ENCODE measurements at places on chromosomes 5 and 9.

DNA sequence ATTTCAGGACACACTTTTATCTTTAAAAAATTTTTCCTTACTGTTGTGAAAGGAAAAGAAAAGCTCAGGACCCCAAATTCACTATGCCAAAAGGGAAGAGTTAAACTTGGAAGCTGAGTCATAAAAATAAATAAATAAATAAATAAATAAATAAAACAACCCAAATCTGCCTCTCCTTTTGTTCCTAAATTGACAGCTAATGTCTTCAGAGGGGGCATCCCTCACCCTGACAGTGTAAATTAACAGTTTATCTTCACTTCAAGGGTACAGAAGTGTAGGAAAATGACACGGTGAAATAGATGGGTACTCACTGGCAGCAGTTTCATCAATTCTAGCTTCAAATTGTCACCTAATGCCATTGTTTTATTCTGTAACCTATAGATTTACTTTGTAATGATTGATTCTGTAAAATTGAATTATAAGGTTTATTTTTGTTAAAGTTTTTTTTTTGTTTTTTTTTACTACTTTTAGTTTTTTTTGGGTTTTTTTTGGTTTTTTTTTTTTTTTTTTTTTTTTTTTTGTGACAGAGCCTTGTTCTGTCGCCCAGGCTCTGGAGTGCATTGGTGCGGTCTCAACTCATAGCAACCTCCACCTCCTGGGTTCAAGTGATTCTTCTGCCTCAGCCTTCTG, 18.5 kb upstream of the ANXA1 start:
- H3K27me3 ChIP-seq: no peaks in the 10 kb centered on the region
- DNase-seq: no peak
- no peak overlapping the region for H3K27ac ChIP-seq
- no peaks in the 10 kb centered on the region for H3K4me1 ChIP-seq
- H3K36me3 ChIP-seq: no peaks in the 10 kb centered on the region

GRCh38 chr5:75049456-75050351, 2.7 kb downstream of the GCNT4 start:
- H3K27ac ChIP-seq: no peak overlapping the region
- H3K27me3 ChIP-seq: no peaks in the 10 kb centered on the region
- DNase-seq: peak; percentile 84
- peaks cover 5% of the 10 kb centered on the region for H3K36me3 ChIP-seq
- H3K4me1 ChIP-seq: peaks cover 9% of the 10 kb centered on the region

DNA sequence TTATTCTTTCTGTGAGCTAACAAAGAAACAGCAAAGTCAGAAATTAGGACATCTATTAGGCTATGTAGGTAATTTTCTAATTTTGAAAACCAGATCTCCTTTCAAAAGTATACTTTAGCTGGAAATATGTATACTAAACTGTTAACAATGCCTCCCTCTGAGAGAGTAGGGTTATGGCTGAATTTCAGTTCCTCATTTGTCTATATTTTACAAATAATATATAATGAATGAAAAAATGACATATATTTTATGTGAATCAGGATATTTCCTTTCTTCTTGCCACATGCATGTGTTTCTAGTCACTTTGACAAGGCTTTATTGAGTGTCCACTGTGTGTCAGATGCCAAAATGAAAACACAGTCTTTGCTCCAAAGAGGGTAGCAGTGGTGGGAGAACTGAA, 15.4 kb downstream of the HACD4 start:
- peaks cover 2% of the 10 kb centered on the region for H3K4me1 ChIP-seq
- H3K27ac ChIP-seq: no peak overlapping the region
- H3K36me3 ChIP-seq: no peaks in the 10 kb centered on the region
- DNase-seq: no peak

- H3K36me3 ChIP-seq: no peaks in the 10 kb centered on the region
- peaks cover 1% of the 10 kb centered on the region for H3K4me1 ChIP-seq
- no peaks in the 10 kb centered on the region for H3K27me3 ChIP-seq
- no peak overlapping the region for H3K4me3 ChIP-seq
- no peak for DNase-seq
- no peak overlapping the region for H3K27ac ChIP-seq
These were observed 696.5 kb downstream of the EFNA5 start for GRCh38 chr5:106974272-106974671.

GRCh38 chr5:67409126-67409777, 212.7 kb upstream of the CD180 start:
- H3K4me3 ChIP-seq: no peak overlapping the region
- H3K4me1 ChIP-seq: no peaks in the 10 kb centered on the region
- DNase-seq: no peak
- H3K27me3 ChIP-seq: no peaks in the 10 kb centered on the region
- H3K36me3 ChIP-seq: no peaks in the 10 kb centered on the region

- no peaks in the 10 kb centered on the region for H3K27me3 ChIP-seq
- no peaks in the 10 kb centered on the region for H3K36me3 ChIP-seq
- H3K4me1 ChIP-seq: no peaks in the 10 kb centered on the region
- no peak overlapping the region for H3K4me3 ChIP-seq
These were observed 122.2 kb downstream of the TRPM6 start for GRCh38 chr9:74765481-74765971.

- no peak overlapping the region for H3K27ac ChIP-seq
- H3K4me3 ChIP-seq: no peak overlapping the region
- DNase-seq: no peak
- H3K27me3 ChIP-seq: no peaks in the 10 kb centered on the region
These were observed 194.9 kb downstream of the MLLT3 start for GRCh38 chr9:20427359-20427758.

DNA sequence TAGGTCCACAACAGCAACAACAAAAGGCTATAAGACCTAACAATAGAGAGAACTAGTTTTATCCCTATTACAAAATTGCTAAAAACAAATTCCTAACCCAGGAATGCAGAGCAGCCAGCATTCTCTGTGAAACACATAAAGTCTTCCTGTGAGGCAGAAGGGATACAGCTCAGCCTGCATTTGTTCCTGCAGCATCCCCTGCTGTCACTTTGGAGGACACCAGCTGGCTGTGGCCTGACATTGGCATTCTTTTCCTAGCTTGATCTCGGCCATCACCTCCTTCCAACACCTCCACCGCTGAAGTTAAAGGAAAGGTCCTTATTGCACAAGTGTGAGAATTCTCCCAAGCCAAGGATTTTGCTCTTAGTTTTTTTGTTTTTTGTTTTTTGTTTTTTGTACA, 186.1 kb downstream of the SNCAIP start:
- H3K4me3 ChIP-seq: no peak overlapping the region
- H3K27ac ChIP-seq: no peak overlapping the region
- no peaks in the 10 kb centered on the region for H3K27me3 ChIP-seq
- peak; percentile 58 for DNase-seq
- peaks cover 3% of the 10 kb centered on the region for H3K4me1 ChIP-seq

GRCh38 chr5:120765189-120765588, 301.1 kb downstream of the PRR16 start:
- no peak overlapping the region for H3K27ac ChIP-seq
- no peaks in the 10 kb centered on the region for H3K36me3 ChIP-seq
- DNase-seq: no peak
- H3K4me3 ChIP-seq: no peak overlapping the region
- H3K4me1 ChIP-seq: peaks cover 1% of the 10 kb centered on the region
- no peaks in the 10 kb centered on the region for H3K27me3 ChIP-seq

- no peak overlapping the region for H3K27ac ChIP-seq
- no peaks in the 10 kb centered on the region for H3K36me3 ChIP-seq
- no peaks in the 10 kb centered on the region for H3K4me1 ChIP-seq
- no peaks in the 10 kb centered on the region for H3K27me3 ChIP-seq
- DNase-seq: no peak
- H3K4me3 ChIP-seq: no peak overlapping the region
These were observed 118.7 kb downstream of the NDUFS4 start for GRCh38 chr5:53678981-53679660.

GRCh38 chr9:131804826-131805225, 65.0 kb upstream of the RAPGEF1 start:
- peaks cover 15% of the 10 kb centered on the region for H3K4me1 ChIP-seq
- H3K4me3 ChIP-seq: no peak overlapping the region

DNA sequence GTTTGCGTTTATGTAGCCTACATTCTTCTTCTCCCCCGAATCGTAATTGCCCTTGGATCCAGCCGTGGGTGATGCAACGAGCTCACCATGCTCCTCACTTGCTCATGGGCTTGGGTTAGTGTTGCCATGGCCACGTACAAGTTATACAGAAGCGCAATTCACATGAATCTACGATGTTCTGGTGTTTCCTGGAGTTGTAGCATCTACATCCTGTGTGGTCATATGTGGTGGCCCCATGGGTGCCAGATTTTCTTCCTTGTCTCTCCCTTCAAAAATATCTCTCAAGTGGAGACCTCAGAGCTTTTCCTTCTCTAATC, 115.3 kb downstream of the TLE4 start:
- H3K36me3 ChIP-seq: no peaks in the 10 kb centered on the region
- no peak for DNase-seq
- no peak overlapping the region for H3K27ac ChIP-seq

- no peak overlapping the region for H3K4me3 ChIP-seq
- no peaks in the 10 kb centered on the region for H3K4me1 ChIP-seq
- no peaks in the 10 kb centered on the region for H3K36me3 ChIP-seq
- no peaks in the 10 kb centered on the region for H3K27me3 ChIP-seq
- no peak for DNase-seq
- no peak overlapping the region for H3K27ac ChIP-seq
These were observed 81.8 kb upstream of the NEURL1B start for GRCh38 chr5:172559004-172559932.

DNA sequence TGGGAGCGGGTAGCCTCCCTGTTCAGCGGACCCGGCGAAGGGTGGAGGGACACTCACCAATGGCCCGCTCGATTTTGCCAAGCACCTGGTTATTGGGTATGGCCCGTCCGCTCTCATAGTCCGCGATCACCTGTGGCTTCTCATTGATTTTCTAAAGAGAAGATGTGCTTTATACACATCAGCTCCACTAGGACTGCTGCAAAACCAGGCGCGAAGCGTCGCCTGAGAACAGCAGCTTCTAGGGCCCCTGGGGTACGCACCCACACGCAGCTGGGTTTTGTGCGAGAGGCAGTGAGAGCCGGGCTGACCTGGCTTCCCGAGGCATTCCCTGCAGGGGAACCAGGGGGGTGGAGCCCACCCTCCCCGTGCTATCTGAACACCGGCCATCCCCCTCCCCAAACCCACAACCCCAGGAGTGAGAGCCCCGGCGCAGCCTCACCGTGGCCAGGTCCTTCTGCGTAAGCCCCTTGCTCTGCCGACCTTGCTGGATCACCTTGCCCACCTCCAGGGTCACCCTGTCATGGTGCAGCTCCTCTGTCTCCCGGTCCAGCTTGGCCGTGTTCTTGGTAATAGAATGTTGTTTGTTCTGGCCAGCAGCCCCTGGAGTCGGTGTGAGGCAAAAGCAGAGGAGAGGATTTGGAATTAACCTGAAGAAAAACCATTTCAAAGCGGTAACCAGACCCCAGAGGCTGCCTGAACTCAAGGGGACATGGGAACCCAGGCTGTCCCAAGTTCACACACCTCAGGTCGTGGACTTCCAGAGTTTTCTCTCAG, 3.1 kb downstream of the EDF1 start:
- no peaks in the 10 kb centered on the region for H3K27me3 ChIP-seq
- H3K4me3 ChIP-seq: no peak overlapping the region
- H3K4me1 ChIP-seq: peaks cover 2% of the 10 kb centered on the region
- no peak overlapping the region for H3K27ac ChIP-seq
- DNase-seq: no peak

DNA sequence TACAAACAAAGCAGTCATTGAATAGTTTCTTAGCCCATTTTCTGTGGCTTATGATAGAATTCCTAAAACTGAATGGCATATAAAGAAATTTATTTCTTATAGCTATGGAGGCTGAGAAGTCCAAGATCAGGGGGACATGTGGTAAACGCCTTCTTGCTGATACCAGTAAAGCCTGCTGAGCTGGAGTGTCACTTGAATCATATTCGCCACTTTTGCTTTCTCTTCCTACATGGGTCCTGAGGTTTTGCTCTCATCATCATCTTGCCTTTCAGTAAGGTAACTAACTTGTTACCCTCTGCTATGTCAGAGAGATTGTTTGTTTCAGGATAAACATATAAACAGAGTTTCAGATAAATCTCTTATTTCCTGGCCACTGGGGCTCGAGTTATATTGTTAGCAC, 203.3 kb upstream of the DMRT1 start:
- no peak overlapping the region for H3K27ac ChIP-seq
- H3K27me3 ChIP-seq: no peaks in the 10 kb centered on the region
- no peak for DNase-seq
- no peaks in the 10 kb centered on the region for H3K4me1 ChIP-seq
- no peaks in the 10 kb centered on the region for H3K36me3 ChIP-seq
- no peak overlapping the region for H3K4me3 ChIP-seq

- no peak overlapping the region for H3K27ac ChIP-seq
- no peaks in the 10 kb centered on the region for H3K4me1 ChIP-seq
- no peaks in the 10 kb centered on the region for H3K36me3 ChIP-seq
- H3K27me3 ChIP-seq: no peaks in the 10 kb centered on the region
- no peak overlapping the region for H3K4me3 ChIP-seq
- DNase-seq: no peak
These were observed 46.2 kb upstream of the FABP6 start for GRCh38 chr5:160183075-160183474.

DNA sequence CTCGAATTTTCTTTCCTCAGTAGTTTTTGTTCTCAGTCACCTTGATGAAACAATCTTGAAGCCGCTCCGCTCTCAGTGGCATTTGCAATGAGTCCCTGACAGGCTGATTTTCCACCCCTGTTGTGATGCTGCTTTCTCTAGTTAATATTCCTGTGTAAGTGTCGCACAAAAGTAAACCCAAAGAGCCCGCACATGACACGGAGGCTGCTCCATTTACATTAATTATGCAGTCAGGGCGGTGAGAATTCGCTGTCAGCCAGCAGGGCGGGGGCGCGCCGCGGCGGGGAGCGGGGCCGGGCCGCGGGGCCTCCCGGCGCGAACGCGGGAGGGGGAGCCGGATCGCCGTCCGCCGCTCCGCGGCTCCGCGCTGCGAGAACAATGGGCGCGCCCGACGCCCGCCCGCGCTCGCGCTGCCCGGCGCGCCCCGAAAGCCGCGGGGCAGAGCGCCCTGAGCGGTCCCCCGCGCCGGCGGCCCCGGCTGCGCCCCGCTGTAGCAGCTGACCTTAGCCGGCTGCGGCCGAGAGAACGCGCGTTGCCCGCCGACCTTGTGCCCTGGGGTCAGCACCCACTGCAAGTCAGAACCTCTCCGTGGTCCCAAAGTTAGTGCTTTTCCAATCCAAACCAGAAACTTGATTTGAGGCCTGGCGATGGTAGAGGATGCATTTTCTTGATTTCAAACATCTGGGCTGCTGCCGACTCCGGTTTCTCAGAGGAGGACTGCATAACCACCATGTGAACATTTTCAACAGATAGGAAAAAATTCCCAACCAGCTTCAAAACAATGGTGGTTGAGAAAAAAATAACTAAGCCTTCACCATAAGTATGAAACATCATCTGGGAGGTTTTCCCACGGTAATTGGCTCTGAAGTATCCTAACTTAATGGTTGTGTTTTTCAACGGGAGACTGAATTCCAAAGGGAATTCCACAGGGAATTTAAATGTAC, 142.6 kb downstream of the PBX3 start:
- no peak overlapping the region for H3K27ac ChIP-seq
- no peaks in the 10 kb centered on the region for H3K36me3 ChIP-seq
- peak overlapping the region; percentile 22 for H3K4me3 ChIP-seq
- DNase-seq: no peak
- no peaks in the 10 kb centered on the region for H3K27me3 ChIP-seq

DNA sequence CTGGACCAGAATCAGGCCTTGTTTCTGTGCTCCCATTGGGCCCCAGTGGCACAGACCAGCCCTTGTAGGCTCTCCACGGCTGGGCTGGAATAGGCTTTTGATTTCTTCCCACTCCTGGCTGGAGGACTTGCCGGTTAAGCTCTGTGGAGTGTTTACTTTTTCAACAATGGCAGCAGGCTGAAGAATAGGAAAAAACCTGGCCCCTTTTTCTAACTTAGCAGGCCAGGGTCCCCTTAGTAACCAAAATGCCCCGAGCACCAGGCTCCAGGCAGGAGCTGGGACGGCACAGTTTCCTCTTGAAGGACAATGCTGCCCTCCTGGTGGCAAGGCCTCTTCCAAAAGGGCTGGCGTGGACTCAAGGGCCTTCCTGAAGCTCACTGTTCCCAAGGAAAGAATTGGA, 230.3 kb downstream of the CRB2 start:
- H3K36me3 ChIP-seq: no peaks in the 10 kb centered on the region
- H3K27me3 ChIP-seq: no peaks in the 10 kb centered on the region
- H3K4me3 ChIP-seq: no peak overlapping the region
- no peak overlapping the region for H3K27ac ChIP-seq

All from iPS DF 6.9 (cell line).